ENCODE measurements at places on chromosomes 2 and 18.

- no peak for DNase-seq
Measured at GRCh38 chr2:113068706-113069485, 1.1 kb downstream of the IL1F10 start.

DNA sequence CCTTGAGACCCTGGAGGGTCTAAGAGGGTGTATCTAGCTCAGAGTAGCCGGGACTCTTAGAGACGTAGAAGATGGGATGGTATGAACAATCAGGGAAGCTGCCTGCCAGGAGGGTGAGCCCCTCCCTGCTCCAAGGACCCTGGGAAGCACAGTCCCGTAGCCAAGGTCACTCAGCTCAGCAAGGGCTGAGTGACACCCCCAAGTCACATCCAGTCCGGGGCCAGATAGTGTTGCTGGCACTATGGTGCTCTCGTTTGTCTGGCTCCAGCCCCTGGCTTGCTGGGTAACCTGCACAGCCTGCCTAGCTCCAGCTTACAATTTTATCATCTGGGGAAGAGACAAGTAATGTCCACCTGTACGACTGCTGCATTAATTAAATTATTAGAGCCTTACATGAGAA, 22.3 kb downstream of the REEP1 start:
- no peak for DNase-seq

DNA sequence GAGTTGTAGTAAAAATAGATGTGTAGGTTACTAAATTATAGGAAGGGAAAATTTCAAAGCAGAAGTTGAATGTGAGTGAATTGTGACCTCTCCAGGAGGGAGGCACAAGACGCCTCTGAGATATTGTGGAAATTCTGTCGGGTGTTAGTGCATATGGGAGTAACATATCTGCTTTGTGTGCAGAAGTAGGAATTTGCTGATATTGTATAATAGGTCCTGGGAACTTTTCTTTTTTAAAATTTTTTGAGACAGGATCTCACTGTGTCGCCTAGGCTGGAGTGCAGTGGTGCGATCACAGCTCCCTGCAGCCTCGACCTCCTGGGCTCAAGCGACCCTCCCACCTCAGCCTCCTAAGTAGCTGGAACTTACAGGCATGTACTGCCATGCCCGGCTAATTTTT, 34.7 kb downstream of the UBXN4 start:
- DNase-seq, result no peak

DNA sequence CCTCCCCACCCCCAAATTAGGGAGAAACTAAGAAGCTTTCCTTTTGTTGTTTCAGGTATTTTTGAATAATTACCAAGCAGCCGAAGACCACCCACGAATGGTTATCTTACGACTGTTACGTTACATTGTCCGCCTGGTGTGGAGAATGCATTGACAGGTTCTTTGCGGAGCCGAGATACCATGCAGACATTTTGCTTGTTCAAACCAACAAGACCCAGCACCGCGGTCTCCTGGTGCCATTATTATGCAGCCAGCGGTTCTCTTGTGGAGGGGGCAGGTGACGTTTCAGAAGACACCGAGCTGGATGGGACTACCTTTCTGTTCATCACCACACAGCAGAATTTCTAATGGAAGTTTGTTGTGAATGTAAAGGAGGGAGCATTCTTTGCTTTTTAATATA, 43.4 kb downstream of the BCL2L11 start:
- DNase-seq, result no peak

DNA sequence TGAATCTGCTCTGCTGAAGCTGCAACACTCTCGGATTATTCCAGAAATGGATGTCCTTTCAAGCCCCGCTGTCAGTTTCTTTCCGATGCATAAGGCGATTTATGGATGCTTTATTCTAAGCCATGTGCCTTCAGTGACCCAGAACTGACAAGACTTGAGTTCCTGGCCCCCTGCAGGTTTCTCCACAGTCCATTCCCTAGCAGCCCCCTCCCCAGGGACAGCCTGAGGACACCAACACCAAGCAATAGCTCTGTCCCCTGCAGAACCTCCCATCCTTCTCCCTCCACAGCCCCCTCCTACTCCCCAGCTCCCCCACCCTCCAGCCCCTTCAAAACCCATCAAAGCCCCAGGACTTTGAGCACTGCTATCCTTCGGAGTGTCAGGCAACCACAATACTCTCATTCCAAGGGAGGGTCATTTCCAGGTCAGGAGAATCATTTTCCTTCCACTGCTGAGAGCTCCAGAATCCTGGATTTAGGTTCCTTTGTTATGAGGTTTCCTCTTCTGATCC, 24.6 kb upstream of the SPP2 start:
- no peak for DNase-seq

DNA sequence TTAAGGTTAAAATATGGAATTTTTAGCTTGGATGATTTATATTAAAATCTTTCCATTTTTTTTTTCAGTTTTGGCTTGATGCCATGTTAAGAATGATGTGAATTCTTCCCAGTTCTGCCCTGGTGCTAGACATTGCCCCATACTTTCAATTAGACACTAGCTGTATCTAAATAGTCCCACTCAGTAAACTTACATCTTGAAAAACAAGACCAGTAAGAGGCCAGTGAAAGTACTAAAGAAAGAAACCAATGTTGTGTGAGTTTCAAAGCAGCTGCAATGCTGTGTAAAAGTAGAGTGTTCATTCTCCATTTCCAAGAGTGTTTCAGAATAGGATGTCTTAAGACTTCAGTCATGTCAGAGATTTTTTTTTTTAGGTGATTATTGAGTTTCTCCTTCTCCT, 40.0 kb upstream of the CYBRD1 start:
- peak; percentile 35 for DNase-seq

GRCh38 chr2:171688129-171688465, 828 bp downstream of the DYNC1I2 start:
- DNase-seq, result peak; percentile 27

DNA sequence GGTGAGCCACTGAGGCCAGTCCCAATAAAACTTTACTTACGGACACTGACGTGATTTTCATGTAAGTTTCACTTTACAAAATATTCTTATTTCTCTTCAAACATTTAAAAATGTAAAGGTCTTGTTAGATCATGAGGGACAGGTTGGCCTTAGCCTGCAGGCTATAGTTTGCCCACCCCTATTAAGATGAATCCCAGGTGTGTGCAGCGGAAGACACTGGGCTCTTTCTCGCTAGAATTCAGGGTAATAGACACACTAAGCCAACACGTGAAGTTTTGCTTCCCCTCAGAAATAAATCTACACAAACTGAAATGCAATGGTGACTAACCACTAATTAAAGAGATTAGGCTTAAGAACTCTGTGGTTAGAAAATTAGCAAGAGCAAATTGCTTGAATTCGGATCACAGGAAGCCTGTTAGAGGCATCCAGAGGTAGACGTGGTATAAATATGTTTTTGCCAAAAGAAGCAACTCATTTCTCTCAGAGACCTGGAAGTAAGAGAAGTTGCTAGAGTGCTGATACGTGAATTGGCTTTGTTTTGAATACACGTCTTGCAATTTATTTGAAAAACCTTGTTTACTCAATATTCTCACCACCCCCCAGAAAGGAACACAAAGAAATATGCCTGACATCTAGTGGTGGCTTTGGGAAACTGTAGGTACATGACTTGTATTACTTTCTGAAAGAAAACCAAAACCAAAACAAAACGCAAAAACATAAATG, 151.6 kb downstream of the DTNB start:
- DNase-seq, result peak; percentile 79

DNA sequence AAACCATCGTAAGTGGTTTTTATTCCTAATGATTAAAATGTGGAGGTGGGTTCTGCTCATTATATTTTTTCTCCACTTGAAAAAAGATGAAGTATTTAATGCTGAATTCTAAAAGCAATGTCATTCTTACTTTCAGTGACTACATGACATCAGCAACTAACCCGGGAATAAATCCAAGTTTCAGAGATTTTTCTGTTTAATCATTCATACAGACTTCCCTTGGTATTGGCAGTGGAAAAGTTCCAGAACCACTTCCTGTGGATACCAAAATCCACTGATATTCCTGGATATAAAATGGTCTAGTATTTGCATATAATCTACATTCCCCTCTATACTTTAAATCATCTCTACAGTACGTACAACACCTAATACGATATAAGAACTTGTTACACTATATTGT, 128.6 kb downstream of the ZNF532 start:
- peak; percentile 60 for DNase-seq

GRCh38 chr2:71872466-71873051, 275.1 kb downstream of the CYP26B1 start:
- no peak for DNase-seq

DNA sequence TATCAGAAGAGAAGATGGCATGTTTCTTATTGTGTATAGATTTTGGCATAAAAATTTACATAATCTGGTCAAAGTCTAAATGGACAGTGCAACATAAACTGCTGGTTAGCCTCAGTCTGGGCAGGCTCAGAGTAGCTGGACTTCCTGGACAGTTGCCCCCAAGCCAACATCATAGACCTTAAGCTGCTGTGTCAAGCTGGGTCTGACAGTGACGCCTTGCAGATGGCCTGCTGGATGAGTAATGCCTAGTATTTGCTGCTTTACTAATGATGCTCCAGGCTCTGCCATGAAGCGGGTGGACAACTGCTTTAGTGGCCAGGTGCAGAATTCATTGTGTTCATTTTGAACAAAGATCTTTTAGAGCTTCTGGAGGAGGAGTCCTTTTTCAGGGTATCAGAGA, 603.7 kb upstream of the ZEB2 start:
- DNase-seq, result peak; percentile 63

DNA sequence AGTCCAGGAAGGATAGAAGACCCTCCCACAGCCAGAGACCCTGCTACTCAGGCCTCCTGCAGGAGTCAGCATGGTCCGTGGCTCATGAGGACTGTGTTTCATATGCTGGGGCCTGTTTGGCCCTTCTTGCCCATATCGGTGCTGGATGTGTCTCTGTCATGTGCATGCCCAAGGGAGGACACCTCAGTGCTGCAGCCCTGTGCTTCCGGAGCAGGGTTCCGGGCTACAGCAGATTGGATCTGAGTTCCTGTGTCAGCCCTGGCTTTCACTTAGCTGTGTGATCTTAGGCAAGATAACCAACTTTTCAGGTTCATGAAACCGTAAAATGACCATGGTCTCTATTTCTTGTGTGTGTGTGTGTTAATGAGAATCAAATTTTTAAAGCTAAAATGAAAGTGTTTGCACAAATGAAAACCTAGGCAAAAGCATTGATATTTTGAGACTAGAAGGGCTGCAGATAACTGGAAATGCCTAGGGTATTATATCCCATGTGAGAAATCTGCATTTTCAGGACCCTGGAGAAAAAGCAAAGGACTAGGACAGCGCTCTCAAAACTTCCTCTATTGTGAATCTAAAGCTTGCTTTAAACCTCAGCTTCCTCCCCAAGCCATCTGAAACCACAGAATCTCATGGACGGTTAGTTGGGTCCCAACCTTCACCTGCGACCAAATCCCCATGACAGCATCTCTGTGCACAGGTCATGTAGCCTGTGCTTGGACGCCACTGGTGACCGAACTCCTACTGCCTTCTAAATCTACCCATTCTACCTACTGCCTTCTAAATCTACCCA, 58.8 kb upstream of the CAPN13 start:
- no peak for DNase-seq

All from amniotic epithelial cell (primary cell).